ENCODE measurements at places on chromosomes 12 and 14.

DNA sequence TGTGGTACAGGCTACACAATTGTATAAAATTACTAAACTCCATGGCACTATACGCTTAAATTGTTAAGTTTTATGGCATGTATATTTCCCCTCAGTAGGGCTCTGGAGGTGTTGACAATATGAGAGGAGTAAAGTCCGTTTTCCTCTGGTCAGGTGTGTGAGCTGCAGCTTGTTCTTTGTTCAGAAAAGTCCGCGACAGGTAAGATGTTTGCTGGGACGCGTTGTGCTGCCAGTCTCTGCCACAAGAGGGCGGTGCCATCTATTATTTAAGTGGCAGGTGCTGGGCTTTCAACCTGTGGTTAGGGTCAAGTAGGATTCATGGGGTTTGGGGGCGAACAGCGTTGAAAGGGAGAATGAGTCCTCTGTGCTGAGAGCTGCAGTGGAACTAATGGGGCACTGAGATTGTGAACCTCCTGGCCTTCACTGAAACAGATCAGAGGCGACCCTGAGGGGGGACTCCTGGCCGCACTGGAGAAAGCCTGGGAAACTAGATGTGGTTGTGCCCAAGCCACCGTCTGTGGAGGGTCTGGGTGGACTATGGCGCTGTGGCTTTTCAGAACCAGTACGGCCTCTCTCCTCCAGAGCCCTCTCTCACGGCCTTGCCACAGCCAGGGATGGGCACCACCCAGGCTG is 179.0 kb downstream of the SLC15A4 start:
- DNase-seq, result no peak

GRCh38 chr12:25574761-25575160 is 21.7 kb upstream of the LMNTD1 start:
- no peak for DNase-seq

DNA sequence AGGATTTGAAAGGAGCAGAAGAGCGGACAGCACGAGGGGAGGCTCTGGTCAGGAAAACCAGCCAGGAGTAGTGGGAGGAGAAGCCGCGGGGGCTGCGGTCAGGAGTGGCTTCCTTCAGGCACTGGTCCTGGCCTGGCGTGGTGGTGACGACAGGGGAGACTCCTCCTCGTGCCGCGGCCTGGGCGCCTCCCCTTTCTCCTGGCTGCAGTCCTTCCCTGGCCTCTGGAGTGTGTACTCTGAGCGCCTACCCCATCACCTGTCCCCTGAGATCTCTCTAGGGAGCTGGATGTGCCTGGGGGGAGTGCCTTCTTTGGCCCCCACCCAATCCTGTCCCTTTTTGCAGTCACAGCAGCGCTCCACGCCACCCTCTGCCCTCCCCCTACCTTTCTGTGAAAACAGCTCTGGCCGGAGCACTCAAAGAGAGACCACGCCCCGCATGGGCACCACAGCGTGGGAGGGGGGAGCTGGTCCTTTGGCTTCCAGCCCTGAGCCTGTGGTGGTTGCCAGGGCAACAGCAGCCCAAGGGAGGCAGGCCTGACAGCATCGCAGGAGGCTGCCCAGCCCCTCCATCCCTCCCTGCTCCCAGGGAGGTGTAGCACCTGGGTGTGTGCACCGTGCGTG is 125.9 kb downstream of the CALM1 start:
- DNase-seq, result no peak

- DNase-seq, result no peak
These were observed 1.1 kb downstream of the GXYLT1 start for GRCh38 chr12:42143452-42144157.

- DNase-seq, result no peak
These were observed 70.1 kb downstream of the PEBP1 start for GRCh38 chr12:118206107-118206412.

DNA sequence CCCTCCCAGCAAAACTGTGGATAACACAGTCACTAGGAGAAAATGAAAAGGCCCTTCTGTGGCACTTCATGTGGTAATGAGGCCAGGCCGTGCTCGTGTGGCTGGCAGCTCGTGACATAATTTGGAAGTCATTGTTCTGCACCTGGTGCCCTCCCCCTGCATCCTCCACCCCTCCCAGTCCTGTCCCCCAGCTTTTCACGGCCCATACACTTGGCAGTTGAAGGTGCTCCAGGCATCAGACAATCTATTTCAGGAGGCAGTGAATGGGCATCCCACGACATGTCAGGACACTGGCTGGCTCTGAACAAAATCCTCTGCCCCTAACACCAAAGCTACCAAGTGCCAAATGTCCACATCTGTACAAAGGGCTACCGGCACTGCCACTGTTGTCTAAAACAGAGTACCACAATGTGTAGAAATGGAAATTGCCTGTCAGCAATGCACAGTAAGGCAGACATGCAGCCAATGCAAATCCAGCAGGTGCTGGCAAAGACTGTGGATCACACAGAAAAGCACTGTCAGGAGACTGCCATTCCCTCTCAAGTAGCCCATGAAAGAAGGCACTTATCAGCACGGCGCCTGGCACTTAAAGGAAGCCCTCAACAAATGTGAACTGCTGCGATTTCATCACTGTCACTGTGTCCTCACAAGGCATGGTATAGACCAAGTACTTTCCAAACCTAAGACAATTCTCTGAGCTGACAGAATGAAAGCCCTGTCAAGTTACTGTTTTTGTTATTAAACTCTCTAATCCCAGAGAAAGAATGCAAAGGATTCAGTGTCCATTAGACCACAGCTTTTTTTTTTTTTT is 39.1 kb downstream of the CORO1C start:
- DNase-seq, result no peak

DNA sequence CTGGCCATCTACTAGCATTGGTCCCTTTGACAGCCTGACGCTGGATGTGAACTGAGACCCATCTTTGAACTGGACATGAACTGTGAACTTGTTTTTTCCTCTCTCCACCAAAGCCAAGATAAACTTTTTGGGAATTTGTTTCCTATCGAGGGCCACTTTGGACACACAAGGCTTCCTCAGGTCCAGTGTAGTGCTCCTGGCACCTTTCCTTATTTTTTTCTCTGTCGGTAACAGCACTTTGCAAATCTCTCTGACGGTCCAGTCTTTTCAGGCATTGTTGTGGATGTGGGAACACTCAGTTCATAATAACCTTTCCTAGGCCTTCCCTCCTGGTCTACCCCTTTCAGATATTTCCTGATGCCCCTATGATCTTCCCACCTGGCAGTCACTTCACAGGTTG is 5.0 kb downstream of the KCNA1 start:
- no peak for DNase-seq

- DNase-seq, result peak; percentile 51
These were observed 698 bp downstream of the ACOT6 start for GRCh38 chr14:73613046-73613383.

GRCh38 chr12:82176761-82177490 is 181.3 kb downstream of the CCDC59 start:
- no peak for DNase-seq

- no peak for DNase-seq
These were observed 69.8 kb downstream of the ANO6 start for GRCh38 chr12:45285717-45286116.

GRCh38 chr14:105398044-105398725 is at the start of gene TEX22:
TEX22 (plus strand) TSS chr14:105398538; CDS start chr14:105399341, 803 bp downstream.
- peak; percentile 85 for DNase-seq

DNA sequence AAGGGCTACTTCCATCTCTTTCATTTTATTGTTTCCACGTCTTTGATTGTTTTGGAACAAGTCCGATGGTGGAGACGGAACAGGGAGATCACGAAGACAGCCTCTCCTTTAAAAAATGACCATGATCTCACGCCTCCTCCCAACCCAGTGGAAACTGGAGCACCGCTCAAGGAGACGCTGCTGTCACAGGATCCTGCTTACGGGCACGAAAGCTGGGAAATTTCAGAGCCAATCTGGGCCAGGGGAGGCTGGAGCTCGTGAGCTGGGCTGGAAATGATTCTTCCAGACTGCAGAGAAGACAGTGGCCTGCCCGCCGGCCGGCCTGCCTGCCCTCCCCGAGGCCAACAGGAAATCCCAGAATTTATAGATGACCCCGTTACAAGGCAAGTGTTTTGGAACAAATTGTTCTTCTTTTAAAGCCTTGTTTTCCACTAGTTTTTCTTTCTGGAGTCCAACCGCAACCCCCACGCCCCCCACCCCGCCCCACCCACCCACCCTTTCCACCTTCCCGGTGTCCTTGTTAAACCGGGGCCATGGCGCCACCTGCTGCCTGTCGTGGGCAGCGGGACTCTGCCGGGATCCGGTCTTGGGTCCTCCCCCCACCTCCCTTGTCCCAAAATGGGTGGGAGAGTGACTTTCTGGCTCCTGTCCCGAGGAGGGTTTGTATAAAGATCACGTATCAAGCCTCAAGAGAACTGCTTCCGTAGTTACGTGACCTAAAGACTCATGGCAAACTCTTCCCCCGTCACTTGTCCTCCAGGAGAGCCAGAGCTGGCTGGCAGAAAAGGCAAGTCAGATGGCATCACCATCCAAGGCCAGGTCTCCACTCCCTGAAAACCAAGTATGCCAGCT is 40.3 kb downstream of the MAP1LC3B2 start:
- no peak for DNase-seq

- DNase-seq, result no peak
These were observed 56.4 kb upstream of the PIWIL1 start for GRCh38 chr12:130281153-130281799.

GRCh38 chr12:92533280-92533890 is 169.4 kb upstream of the PLEKHG7 start:
- DNase-seq, result no peak

DNA sequence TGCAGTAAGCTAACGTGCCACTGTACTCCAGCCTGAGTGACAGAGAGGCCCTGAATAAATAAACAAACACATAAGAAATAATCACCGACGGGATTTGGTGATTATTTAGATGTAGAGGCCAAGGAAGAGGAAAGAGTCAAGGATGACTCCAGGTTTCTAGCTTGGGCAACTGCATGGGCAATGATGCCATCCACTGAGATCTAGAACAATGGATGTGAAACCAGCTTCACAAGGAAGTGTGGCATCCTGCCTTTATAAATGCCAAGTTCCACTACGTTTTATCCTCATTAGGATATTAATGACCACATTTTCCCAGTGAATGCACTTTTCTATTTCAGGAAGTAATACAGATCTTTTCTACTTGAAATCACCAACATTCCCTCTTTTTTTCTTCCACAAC is 10.9 kb upstream of the PTGER2 start:
- DNase-seq, result no peak

- DNase-seq, result no peak
These were observed 56.7 kb downstream of the DCAF5 start for GRCh38 chr14:69096246-69096645.

GRCh38 chr14:105857826-105858675 is 331.7 kb downstream of the TMEM121 start:
- no peak for DNase-seq

- no peak for DNase-seq
These were observed 9.9 kb downstream of the AJUBA start for GRCh38 chr14:22972313-22972930.

- no peak for DNase-seq
These were observed 23.7 kb downstream of the SPRING1 start for GRCh38 chr12:116714175-116714574.

GRCh38 chr12:88468581-88468980 is 111.7 kb downstream of the KITLG start:
- DNase-seq, result no peak

DNA sequence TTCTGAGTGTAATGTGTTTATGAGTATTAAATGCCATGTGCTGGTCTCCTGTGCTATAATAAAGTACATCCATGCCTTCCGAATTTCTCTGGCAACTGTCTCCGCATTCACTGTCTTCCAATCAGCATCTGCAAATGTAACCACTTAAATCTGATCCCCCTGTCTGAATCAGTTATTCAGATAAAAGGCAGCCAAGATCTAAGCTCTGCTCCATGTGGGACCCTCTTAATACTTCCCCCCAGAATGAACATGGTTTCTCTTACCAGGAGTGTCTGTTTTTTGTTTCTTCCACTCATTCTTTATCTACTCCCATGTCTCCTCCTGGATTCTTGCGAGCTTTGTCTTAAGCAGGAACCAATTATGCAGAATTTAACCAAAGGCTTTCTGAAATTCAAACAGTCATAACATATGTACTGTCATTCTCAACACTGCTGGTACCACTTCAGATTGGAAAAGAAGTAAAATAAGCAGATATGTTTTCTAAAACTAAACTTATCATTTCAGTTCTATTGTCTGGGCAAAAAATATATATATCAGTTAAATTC is 996.7 kb upstream of the FLRT2 start:
- no peak for DNase-seq

DNA sequence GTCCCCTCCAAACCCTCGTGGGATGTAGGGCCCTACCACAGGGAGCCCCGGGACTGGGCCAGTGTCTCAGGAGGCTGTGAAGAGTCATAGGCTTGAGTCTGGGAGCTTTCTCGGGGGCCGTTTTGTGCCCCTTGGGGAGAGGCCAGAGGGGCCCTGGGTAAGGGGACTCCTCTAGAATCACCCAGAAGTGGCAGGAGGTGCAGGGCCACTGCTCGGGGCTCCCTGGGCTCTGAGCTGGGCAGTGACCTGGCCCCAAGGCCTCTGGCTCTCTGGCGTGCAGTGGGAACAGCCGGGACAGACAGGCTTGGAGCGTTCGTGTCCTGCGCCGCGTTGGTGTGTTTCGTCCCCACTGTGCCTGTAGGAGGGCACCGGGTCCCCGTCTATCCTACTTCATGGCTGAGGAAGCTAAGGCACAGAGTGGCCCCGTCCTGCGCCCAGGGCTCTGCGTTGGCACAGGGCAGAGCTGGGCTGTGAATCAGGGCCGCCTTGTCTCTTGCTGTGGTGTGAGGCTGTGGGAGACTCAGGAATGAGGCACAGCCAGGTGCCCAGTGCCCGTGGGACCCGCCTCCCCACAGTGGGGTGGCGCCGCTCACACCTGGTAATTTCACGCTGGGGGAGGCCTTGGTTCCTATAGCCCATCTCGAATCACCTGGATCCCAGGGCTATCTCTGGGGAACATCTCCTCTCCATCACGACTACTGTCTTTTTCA is 23.8 kb upstream of the KIF26A start:
- DNase-seq, result no peak

GRCh38 chr12:108321688-108322087 is 17.4 kb downstream of the CMKLR1 start:
- DNase-seq, result no peak

DNA sequence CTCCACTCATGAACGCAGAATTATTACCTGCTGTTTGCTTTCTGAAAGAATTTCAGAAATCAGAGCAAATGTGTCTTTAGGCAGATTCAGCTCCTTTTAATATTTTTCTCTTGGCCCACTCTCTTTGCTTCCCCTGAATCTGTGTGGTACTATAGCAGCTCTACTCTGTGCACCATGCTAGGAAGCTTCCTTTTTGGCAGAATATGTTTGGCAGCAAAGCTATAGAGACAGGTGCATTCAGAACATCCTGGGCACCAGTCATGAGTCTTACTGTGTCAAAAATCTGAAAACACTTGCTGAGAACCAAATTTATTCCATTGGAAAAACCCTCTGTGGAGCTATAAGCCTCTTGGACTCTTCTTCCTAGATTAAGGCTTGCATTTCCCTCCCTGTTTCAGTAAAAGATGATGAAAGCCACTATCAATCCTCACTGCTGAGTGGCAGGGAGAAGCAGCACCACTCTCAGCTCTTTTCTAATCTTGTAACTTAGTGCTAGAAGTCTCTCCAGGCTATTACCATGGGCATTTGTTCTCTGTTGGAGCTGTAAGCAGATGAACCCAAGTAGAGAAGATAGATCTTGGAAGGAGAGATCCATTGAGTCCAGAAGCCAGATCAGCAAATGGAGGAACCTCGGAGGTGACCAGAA is 18.2 kb downstream of the CIPC start:
- no peak for DNase-seq

- DNase-seq, result peak; percentile 25
These were observed 79.8 kb downstream of the SRRM4 start for GRCh38 chr12:119060847-119061796.

Data from KG1 (cell line).